ENCODE measurements at places on chromosomes 5 and 9.

DNA sequence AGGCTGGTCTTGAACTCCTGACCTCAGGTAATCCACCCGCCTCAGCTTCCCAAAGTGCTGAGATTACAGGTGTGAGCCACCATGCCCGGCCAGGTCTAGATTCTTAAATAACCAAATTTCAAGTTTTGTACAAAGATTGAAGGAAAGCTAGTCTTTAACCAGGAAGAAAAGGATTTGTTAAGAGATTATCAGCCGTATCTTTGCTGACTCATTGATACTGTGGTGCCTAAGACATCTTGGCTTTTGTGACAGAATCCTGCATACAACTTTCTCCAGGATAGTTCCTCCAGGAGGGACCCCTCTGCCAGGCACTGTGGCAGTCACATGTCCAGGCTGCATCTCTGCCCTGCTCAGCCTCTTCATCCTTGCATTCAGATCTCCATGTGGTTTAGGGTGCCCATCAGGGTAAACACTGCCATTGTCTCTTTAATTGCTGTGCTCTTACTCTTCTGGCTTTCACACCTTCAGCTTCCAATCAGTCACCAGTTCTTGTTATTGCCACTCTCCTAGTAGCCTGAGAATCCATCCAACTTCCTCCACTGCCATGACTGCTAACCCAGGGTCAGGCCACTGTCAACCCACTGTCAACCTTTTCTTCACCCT lies 10.0 kb downstream of the MAP3K1 start:
- DNase-seq = no peak

- no peak for DNase-seq
Observed at GRCh38 chr9:37994639-37995347, 74.2 kb downstream of the SHB start.

DNA sequence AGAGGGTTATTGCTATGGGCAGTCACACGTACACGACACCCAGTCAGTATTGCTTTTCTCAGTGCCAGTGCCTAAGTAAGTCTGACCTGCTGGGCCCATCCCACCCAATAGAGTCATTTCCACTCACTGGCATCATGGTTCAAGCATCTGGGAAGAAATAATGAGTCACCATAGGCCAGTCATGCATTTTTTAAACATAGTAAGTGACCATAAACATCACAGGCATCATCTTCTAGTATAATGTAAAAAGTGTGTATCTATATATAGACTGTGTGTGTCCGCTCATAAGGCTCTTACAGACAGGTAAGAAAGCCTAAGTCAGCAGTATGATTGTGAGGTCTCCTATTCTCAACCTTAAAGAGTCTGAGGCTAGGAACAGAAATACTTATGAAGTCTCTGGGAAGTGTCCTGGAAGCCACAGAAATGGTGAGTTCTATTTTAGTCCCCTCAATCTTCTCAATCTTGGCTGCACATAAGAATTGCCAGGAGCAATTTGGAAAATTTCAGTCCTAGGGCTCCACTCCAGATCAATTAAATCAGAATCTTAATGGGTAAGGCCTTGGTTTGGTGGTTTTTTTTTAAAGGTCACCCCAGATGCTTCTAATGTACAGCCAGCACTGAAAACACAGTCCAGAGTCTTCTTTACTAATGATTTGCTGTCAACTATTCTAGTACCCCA lies 65.2 kb downstream of the ZNF366 start:
- no peak for DNase-seq

- no peak for DNase-seq
Observed at GRCh38 chr5:140398379-140398811, 3.2 kb upstream of the ANKHD1 start.

GRCh38 chr5:87551911-87552310 lies 139.2 kb upstream of the CCNH start:
- DNase-seq = no peak

DNA sequence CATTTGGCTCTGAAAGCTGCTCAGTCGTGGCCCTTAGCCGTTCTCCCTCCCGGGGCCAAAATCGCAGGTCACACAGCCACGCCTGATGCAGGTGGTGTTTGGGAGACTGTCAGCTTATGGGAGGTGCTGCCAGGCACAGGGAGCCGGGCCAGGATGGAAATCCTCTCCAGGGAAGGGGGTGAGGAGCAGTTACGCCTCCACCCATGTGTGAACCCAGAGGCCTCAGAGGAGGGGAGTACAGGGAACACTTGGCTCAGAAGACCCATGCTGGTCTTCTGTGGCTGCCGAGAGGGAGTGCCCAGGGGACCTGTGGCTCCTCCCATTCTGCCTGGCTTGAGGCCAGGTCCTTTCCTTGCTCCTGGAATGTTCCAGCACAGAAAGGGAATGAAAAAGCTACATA lies 3.6 kb upstream of the OLFM1 start:
- no peak for DNase-seq

DNA sequence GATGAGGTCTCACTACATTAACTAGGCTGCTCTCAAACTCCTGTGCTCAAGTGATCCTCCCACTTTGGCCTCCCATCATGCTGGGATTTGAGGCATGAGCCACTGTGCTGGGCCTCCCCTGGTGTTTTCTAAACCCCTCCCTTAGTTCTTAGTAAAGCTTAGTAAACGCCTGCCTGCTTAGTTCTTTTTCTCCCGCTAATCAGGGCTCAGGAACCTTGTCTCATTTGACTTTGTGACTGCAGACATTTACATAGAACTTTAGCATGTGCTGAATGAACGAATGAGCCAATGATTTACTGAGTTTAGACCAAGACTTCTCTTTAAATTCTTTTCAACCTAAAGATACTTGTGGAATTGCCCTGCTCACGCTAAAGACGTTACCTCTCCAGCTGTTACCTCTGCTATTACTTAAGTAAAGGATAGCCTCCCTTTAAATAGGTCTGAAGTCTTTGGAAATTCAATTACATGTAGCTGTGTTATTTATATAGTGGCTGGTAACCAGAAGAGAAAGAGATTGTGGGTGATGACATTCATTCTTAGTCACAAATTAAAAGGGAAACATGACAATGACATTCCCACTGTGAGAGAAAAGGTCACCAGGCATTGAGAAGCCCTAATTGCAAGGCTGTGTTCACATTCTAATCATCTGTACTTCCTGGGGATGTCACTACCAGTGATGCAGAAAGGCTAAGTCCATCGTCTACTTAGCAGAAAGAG lies 18.6 kb upstream of the SUSD1 start:
- DNase-seq = no peak

DNA sequence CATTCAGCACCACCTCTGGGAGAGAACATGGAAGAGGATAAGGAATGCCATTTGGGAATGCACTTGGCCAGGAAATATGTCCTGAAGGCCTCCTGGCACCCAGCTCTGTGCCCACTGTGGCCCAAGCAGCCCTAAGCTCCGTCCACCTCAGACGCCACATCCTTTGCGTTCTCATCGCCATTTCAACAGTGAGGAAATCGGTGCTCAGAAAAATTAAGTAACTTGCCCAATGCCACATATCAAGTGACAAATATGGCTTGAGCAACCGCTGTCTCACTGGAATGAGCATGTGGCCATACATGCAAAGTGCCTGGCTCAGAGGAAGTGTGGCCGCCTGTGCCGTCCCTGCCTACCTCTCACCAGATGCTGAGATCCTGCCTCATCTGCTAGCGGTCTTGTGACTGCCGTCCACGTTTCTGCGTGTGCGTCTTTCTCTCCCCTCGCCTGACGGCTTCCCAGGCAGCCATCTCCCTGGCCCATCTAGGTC lies 984 bp upstream of the DOK3 start:
- DNase-seq = peak; percentile 88

GRCh38 chr5:33316773-33317172 lies 124.0 kb upstream of the TARS1 start:
- DNase-seq = no peak

- no peak for DNase-seq
Observed at GRCh38 chr9:108386859-108387384, 468.9 kb downstream of the ACTL7B start.

DNA sequence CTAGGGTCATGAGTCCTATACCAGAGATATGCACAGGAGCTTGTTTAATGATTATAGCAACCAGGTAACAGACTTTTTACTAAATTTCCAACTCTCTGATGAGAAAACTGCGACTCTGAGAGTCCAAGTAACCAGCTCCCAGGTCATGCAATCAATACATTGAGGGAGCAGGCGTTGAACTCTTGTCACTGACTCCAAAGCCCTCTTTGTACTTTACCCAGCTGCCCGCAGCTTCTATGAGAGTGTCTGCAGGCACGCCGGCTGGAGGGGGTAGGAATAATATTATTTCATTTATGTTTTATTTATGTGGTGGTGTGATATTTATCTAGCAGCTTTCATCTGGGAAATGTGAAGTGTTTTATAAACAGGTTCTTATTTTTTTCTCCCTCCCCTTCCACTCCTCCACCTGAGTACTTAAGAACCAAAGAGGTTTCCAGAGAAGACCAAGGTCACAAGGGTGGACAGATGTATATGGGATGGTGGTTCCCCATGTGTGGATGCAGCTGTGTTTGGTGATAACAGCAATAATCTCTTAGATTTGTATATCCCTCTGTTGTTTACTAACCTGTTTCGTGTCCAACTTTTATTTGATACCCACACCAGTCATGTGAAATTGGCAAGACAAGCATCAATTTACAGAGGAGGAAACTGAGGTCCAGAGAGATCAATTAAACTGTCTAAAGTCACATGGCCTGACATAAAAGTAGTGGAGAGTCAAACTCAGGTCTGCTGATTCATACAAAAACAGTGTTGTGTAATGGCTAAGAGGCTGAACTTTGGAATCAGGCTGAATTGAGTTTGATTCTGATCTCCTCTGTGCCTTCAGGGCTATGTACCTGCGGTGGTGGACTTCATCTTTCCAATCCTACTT lies 140.2 kb upstream of the TRIM32 start:
- no peak for DNase-seq

DNA sequence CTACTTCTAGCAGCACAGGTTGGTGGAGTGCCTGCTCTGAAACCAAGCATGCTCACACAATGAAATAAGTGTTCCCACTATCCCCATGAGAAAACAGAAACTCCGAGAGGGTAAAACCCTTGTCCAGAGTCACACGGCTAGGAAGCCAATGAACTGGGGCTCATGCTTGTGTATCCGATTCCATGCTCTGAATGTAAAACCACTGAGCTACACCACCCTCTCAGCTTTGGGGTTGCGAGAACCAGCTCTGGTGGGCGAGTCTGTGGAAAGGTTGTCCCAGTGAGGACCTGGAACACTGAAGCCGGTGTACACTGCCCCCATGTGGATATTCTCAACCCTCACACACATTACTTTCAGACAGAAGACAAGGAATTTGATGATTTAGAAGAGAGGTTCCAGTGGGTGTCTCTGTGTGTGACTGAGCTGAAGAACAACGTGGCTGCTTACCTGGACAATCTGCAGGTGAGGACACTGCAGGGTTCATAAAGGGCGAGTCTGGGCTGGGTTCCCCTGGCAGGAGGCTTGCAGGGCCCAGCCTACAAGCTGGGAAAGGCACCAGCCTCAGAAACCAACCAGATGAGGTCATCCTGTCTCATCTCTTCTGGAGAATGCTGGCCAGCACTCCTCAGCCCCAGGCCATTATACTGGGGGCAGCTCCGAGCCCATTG lies 37.4 kb downstream of the ARHGEF37 start:
- DNase-seq = peak; percentile 78

GRCh38 chr9:36976371-36977030 lies 57.6 kb downstream of the PAX5 start:
- no peak for DNase-seq

GRCh38 chr9:109108318-109108717 lies 11.4 kb downstream of the TMEM245 start:
- DNase-seq = peak; percentile 79

- DNase-seq = no peak
Observed at GRCh38 chr5:174692982-174693422, 31.4 kb upstream of the MSX2 start.

DNA sequence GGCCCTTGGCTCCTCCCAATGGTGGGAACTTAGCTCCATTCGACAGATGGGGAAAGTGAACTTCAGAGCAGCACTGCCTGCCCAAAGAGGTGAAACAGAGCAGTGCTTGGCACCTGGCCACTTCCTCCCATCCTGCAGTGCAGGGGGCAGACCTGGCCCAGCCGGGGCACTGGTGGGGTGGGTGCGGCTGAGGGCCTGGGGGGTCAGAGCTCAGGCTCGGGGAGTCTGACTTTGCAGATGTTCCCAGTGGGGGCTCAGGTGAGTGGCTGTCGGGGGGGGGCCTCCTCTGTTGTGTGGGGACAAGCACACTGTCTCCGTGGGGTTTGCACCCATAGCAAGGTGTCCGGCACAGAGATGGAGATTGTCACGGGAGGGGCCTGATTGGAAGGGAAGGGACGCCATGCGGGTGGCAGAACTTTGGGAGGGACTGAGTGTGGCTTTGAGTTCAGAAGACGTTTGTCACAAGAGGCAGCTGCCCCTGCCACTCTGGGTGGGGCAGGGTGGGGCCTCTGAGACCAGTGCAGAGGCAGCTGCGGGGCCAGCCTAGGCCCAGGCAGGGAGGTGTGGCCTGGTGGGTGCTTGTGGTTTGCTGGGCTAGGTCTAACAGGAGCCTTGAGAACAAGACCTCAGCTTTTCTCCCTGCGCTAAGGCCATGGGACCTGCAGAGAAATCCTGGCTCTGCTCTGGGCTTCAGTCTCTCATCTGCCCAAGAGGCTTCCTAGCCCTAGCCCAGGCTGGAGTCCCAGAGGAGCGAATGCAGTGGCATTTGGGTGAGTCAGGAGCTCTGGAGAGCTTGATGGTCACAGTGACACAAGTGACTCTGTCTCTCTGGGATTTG lies 2.5 kb downstream of the MYMK start:
- no peak for DNase-seq

DNA sequence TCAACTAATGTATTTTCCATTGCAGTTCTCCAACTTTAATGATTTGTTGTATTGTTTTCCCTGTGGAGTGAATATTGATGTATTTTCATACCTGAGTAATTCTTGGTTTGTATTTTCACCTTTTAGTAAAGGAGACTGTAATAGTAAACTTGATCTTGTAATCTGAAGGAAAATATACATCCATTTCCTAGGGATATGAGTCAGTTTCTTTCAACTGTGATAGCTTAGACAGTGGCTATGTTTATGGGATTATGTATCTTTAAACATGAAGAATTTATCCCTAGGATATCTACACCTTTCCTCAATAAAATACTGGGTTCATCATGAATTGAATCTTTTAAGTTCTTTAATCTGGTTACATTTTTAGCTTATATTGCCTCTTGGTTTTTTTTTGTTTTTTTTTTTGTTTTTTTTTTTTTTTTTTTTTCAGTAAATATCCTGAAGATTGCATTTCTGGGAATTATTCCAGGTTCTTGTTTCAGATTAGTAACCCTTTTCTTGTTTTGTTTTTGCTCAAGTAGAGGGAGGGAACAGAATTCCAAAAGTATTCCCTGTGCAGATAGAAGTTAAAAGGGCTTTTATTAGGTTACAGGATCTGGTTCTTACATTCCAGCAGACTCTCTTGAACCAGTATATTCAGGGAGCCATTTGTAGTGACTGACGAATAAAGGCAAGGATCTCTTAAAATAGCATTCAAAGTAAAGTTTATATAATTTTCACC lies 7.1 kb downstream of the WDR36 start:
- DNase-seq = no peak
